NCI-H1694 treated with DMSO at 0.1 percent for 48 hours (cell line): ENCODE measurements at places on chromosomes 12 and 14.

- peak; percentile 34 for DNase-seq
Measured at GRCh38 chr12:22459838-22460490, 84.4 kb downstream of the C2CD5 start.

- DNase-seq: no peak
Measured at GRCh38 chr12:106245767-106246166, 2.1 kb downstream of the CKAP4 start.

DNA sequence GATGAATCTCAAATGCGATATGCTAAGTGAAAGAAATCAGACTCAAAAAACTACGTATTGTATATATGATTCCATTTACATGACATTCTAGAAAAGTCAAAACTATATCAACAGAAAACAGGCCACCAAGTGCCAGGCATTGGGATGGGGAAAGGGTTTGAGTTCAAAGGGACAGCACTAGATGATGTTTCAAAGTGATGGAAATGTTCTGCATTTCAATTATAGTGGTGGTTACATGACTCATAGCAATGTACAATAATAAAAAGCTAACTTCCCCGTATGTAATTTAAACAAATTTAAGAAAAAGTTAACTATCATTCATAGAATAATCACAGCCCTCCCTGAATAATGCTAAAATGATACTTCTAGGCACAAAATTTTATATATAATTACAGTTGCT, 13.5 kb downstream of the HECTD1 start:
- no peak for DNase-seq

DNA sequence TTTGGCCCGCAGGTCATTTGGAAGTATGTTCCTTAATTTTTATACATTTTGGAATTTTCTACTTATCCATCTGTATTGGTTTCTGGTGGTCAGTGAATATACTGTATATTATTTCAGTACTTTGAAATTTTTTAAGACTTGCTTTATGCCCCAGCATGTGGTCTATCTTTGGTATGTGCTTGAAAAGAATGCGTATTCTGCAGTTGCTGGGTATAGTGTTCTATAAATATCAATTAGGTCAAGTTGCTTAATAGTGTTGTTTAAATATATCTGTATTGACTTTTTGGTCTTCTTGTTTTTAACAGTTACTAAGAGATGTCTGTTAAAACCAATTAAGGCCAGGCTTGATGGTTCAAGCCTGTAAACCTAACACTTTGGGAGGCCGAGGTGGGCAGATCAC, 21.7 kb upstream of the SIX1 start:
- DNase-seq: no peak

GRCh38 chr14:105389976-105390848, 8.1 kb upstream of the TEX22 start:
- DNase-seq: no peak

DNA sequence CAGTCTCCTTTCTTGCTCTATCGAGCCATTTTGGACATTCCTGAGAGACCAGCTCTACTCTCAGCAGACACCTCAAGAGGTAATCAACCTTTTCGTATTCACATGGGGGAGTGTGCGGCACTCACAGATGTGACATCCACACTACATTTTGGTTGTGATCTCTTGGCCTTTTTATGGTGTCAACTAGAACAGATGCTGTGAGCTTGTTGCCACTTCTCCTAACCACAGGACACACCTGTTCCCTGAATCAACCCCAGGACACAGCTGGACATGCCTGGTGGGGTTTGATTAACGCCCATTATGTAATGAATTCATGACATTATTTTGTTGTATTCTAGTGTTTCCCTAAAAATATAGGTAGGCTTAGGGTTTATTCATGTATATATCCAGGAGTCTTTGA, 1143.6 kb downstream of the TMEM121 start:
- no peak for DNase-seq

DNA sequence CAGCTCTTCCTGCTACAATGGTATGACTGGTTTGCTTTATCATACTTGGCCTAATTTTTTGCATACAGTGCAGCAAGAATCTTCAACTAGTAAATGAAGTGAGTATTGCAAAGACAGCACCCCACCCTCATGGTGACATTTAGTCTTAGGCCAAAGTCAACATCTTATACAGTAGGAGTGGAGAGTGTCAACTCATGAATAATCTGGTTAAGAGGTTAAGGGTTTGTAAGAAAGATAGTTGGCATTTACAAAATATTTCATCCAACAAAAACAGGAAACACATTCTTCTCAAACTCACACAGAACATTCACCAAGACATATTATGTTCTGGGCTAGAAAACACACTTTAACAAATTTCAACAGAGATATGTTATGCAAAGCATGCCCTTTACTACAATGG, 2.2 kb upstream of the OAS1 start:
- no peak for DNase-seq

- no peak for DNase-seq
Measured at GRCh38 chr14:51726166-51726899, 74.6 kb downstream of the FRMD6 start.

DNA sequence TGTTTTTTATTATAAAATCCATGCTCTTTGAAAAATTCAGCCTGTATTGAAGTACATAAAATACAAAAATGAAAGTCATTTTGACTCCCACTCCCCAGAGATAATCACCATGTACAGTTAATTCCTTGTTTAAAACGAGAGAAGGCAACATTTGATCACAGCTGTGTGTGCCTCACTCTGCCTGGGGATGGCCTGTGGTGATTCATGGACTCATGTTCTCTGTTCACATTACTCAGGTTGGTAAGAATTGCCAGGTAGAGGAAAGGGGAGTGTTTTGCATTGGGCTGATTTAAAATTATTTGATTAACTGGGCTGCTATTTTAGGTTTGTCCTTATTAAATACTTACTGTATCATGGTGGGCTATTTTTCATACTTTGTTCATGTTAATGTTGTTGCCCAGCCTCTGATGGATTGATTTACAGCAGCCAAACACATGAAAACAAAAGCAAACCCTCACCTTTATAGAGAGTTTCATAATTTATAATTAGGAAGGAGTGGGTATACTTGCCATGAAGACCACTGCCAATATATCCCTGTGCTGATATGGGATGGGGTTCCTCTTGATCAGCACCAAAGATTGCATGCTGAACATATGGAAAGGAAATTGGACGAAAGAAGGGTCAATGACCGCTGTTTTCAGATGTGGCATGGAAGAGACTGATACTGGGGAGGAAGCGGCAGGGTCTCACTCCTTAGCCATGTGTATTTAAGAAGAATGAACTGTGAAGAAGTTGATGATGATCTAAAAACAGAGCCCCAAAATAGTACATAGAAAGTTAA, 3.0 kb downstream of the ZBTB1 start:
- DNase-seq: no peak

GRCh38 chr14:95248432-95248831, 71.3 kb downstream of the CLMN start:
- no peak for DNase-seq

DNA sequence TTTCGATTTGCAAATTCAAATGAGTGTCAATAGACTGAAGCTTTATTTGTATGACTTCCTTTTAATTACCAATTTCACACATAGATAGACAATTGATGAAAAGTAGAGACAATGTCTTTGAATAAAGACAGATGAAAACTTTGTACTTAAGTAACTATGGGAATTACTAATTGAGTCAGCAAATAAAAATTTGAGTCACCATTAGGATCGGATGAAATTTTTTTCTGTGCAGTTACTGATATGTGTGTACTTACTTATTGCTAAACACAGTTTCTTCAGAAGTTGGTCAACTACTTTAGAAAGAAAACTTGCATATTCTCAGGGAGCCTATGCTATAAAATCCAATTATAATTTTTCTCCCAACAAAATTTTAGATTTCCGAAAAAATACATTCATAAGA, 224.9 kb upstream of the SLC16A7 start:
- no peak for DNase-seq

DNA sequence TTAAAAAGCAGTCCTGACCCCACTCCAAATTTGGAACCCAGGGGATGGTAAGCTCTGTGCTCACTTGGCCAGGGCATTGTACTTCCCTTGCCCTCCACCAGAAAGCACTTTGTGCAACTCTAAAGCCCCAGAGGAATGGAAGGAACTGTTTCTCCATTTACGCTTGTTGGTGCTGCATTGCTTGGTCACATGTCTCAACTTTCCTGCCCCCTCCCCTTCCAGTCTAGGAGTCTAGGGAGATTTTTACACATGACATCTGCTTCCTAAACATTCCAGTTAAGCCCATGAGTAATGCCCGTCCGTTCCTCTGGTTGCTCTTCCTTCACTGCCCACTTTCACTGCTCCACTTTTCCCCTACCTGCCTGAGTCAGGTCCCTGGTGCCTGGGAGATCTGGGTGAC, 92.6 kb upstream of the MAP1LC3B2 start:
- DNase-seq: no peak

DNA sequence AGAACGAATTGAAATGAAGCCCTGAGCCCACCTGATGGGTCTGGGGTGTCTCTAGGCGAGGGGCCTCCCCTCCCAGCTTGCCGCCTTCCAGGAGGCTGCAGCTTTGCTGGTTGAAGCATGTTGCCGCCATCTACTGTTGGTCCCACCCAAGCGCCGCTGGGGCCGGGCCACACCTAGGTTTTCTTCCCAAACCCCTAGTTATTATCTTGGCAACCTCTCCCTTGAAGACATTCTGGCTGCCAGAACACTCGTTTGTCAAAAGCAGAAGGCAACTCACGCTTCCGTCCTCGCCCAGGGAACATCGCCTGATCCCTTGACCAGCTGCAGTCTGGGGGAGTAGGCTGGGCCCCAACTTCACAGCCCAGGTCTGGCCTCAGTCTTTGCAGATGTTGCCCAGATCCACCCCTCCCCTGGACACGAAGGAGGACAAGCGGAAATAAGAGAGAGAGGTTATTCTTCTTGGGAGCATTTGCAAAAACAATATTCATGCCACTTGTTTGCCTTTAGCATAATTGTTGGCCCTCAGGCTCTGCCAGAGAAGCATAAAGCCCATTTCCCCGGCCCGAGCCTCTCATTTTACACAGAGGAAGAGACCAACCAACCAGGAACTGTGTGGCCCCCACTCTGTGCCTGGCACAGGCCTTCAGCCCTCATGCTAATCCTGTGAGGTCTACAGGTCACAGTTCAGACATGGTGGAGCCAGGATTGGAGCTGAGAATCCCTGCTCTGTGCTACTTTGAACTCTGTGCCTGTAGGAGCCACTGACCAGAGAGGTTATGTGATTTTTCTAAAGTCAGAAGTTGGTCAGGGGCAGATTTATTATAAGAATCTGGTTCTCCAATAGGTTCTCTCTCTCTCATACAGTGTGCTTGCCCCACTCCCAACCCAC, 6.8 kb downstream of the EMP1 start:
- no peak for DNase-seq

DNA sequence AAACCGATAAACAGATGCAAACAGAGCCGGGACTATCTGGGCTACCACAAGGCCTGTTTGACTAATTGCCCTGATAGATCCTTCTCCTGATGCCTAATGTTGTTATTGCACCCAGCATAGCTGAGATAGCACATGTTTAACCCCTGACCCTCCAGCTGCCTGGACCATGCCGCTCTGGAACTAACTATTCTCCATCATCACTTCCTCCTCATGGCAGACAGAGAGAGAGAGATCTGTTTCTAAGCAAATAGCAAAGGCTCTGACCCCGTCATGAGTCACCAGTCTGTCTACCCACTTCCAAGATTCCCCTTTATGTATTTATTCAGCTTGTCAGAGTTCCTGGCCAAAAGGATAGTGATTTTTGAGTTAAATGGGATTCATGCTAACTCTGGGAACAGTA, 58.2 kb upstream of the FLRT2 start:
- no peak for DNase-seq

DNA sequence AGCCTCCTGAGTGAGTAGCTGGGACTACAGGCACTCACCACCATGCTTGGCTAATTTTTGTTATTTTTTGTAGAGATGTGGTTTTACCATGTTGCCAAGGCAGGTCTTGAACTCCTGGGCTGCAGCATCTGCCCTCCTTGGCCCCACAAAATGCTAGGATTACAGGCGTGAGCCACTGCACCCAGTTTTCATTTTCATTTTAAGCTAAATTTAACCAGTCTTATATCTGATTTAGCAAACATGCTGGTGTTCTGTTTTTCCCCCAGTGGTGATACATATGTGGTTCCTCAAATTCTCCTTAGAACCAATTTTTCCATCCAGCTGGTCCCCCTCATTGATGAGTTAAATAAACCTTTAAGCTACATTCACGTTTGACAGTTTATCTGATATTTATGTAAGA, 43.8 kb upstream of the BICD1 start:
- DNase-seq: peak; percentile 18

DNA sequence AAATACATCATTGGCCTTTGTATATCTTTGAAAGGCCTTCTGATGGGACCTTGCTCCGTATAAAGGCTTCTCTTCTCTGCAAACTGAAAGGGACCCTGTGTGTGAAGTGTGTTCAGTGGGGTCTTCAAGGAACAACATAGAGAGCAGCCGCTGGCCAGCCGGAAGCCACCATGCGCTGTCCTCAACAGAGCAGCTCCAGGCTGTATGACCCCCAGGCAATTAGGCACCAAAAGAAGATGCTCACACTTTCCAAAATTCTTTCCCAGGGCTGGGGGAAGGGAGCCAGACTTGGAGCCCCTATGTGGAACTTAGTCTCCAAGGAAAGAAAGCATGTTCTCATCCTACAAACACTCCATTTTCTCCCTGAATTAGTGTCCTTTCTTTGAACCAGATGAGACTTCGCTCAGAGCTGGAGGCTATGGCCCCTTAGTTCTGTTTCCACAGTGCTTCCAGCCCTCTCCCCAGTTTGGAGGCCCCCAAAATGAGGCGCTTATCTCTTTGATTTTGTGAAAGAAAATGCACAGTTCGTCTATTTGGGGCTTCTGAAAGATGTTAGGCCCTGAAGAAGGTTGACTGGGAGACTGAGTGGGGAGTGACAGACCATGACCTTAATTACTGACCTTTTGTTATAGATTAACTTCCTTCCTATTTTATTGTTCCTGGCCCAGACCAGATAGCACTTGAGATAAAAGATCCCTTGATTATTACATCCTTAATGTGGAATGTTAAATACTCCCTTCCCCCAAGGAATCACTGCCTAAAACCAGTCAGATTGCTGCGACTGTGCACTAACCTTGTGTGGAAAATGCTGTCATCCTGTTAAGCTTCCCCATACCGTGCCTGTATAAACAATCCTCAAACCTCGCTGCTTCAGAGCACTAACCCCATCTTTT, 128.3 kb upstream of the FGD4 start:
- no peak for DNase-seq

- DNase-seq: no peak
Measured at GRCh38 chr12:94670898-94671297, 20.5 kb upstream of the TMCC3 start.

DNA sequence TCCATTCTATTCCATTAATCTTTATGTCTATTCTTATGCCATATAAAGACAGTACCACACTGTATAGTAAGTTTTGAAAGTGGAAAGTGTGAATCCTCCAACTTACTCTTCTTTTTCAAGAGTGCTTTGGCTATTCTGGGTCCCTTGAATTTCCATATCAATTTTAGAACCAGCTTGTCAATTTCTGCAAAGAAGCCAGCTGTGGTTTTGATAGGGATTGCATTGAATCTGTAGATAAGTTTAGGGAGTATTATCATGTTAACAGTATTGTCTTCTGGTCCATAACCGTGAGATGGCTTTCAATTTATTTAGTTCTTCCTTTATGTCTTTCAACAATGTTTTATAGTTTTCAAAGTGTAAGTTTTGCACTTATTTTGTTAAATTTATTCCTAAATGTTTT, 34.2 kb upstream of the GCH1 start:
- no peak for DNase-seq
